Activated CD8-positive, alpha-beta memory T cell treated with anti-CD3 and anti-CD28 coated beads for 1 hour (primary cell): ENCODE measurements at places on chromosomes 3 and 15.

- no peak for DNase-seq
Observed at GRCh38 chr3:193569119-193569518, 14.4 kb upstream of the ATP13A4 start.

DNA sequence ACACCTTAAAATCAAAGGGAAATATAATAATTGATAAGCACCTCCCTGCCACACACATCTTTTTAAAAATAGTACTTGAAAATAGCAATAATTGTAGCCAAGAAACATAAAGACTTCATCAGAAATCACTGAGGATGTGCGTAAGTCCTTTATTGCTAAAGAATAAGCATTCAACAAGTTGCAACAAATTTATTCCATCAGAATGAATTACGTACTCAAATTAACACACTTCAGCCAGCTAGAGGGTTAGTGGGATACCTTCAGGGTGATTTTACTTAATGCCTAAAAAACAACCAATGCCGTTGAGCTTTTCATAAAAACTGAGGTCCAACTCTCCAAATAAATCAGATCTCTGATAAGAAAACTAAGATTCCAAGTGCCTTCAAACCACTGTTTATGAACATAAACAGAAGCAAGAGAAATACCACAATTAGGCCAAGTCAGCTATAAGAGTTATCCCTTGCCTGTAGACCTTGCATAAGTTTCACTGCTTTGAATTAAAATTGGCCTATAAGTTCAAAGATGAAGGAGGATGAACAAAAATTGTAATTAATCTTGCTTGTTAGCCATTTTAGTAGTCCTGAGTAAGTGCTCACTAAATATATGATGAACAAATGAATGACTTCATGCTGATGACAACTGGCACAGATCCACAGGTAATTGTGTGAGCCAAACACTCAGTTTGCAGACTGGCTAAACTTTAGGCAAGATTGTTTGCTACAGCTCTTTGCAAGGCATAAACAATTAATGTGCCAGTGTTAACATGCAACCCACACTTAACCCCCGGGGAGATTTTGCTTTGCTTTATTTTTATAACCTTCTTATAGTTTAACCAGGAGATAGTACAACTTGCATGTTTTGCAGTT lies 375.1 kb upstream of the THBS1 start:
- no peak for DNase-seq

GRCh38 chr15:67578020-67578600 lies 35.6 kb downstream of the MAP2K5 start:
- no peak for DNase-seq

GRCh38 chr3:24025805-24026204 lies 80.7 kb downstream of the NR1D2 start:
- no peak for DNase-seq

- DNase-seq: no peak
Observed at GRCh38 chr15:57384024-57384423, 7.7 kb downstream of the CGNL1 start.

- DNase-seq: no peak
Observed at GRCh38 chr3:54951405-54951804, 23.5 kb upstream of the LRTM1 start.

DNA sequence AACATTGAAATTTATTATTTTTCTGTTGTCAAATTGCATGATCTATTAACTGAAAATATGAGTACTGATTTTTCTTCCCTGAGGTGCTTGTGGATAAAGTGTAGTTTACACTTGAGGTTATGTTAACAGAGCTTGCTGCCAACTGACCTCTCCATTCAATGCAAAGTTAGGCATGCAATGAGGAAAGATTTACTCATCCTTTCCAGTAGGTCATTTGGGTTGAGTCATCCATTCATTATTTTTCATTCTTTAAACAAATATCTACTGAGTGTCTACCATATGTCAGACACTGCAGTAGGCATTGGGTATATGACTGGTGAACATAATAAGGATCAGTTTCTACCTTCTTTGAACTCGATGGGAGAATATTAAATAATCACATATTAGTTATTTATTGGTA lies 604.1 kb downstream of the EDEM1 start:
- no peak for DNase-seq

GRCh38 chr15:100670505-100671021 lies 68.2 kb downstream of the ASB7 start:
- no peak for DNase-seq

GRCh38 chr3:23159929-23160328 lies 43.2 kb upstream of the UBE2E2 start:
- DNase-seq: no peak

GRCh38 chr3:41649129-41649739 lies 312.7 kb downstream of the ULK4 start:
- DNase-seq: no peak

DNA sequence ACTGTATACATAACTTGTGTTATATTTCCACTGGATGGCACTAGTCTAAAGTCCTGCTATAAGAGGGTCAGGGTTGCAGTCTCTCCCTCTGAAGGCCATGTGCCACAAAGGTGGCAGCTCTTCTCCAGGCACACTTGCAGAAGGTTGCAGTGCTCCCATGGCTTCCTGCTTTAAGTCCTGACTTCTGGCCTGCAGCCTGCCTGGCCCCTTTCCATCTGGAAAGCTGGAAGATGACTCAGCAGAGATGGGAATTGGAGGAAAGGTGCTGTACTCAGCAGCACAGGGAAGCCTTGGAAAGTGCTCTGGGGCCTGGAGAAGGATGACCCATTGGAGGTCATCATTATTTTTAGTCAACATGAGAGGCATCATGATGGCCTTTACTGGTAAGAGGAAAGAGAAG lies 40.9 kb upstream of the MRPL3 start:
- no peak for DNase-seq

GRCh38 chr15:66508293-66508883 lies 3.3 kb downstream of the ZWILCH start:
- no peak for DNase-seq

- DNase-seq: no peak
Observed at GRCh38 chr3:45567730-45568172, 26.8 kb upstream of the LIMD1 start.

- DNase-seq: no peak
Observed at GRCh38 chr3:192128922-192129321, 598.4 kb downstream of the FGF12 start.

DNA sequence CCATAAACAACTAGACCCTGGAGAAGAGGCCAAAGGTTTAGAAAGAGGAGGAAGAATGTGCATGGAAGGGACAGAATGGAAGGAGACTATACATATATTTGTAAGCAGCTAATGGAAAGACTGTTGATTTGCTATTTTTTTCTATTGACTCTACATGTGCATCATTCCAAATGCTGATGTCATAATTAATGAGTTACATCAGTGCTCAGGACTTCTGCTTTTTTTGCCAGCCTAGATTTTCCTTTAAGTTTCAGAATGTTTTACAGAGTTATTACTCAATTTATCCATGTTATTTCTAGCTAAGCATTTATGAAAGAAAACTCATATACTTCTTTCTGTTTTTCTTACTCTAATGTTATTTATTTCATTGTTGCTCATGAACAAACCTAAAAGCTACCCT lies 62.6 kb upstream of the VGLL3 start:
- DNase-seq: no peak

GRCh38 chr15:61983081-61983480 lies 77.2 kb downstream of the VPS13C start:
- no peak for DNase-seq

GRCh38 chr3:127375151-127375930 lies 87.5 kb upstream of the PRR20G start:
- DNase-seq: no peak

- no peak for DNase-seq
Observed at GRCh38 chr15:86316216-86316615, 236.5 kb downstream of the AGBL1 start.

GRCh38 chr3:177852001-177852807 lies 654.9 kb upstream of the TBL1XR1 start:
- no peak for DNase-seq

DNA sequence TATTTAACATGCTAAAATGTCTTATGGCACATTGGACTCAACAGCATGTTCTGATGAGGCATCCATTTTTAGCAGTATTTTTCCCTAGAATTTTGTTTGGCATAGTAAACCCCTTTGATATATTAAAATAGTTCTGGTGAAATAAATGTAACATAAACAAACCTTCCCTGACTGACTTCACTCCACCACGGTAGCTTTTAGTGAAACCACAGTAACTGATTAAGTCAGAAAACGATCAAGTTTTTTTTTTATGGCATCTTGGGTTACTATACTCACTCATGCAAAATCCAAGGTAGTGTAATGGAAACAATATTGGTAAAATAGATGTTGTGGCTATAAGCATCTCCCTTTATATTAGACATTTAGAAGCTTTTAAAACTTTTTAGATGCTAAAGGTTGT lies 2.8 kb downstream of the SERP1 start:
- no peak for DNase-seq

DNA sequence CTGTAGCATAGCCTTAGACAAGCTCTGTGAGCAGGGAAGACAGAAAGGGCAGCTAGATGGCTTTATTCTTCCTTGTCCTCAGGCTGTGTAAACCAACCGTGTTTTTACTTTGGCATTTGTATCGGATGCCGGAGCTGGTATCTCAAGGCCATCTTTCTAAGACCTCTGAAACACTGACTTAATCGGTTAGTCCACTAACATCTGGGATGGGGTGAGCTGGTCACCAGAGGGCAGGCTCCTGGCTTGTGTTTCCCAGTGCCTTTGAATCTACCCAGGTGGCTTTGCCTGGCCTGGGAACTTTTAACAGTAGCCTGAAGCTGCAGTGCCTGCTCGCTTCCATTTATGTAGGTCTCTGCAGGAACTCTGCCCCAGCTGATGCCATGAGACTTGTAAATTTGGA lies 252.7 kb downstream of the NR1D2 start:
- DNase-seq: no peak

GRCh38 chr3:64133272-64133671 lies 92.0 kb downstream of the PRICKLE2 start:
- DNase-seq: no peak

DNA sequence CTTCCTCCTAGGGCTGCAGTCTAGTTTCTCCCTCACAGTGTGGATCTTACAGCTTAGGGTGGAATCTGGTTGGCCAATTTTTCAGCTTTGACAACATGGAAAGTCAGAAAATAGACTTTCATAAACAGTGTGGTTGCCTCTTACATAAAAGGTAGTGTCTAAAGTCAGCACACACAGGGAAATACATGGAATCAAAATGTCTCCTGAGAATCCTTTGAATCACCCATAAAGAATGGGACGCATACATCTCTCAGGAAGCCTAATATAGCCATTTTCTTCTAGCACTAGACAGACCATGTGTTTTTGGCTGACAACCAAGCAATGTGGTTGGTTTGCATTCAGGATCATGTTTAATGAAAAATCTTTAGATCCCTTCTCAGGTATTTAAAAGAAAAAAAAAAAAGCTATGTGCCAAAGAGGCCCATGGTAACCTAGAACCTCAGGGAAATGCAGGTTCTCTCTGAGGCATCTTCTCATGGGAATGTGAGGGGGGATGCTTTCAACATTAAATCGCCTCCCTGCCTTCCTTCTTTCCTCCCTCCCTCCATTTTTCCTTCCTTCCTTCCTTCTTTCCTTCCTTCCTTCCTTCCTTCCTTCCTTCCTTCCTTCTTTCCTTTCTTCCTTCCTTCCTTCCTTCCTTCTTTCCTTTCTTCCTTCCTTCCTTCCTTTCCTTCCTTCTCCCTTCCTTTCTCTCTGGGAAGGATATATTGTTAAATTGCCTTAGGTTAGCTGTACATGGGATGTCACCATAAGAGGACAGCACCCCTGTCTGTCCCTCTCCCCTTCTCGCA lies 34.3 kb upstream of the ZBTB38 start:
- no peak for DNase-seq

GRCh38 chr15:31012455-31012854 lies 21.0 kb upstream of the MTMR10 start:
- DNase-seq: no peak

DNA sequence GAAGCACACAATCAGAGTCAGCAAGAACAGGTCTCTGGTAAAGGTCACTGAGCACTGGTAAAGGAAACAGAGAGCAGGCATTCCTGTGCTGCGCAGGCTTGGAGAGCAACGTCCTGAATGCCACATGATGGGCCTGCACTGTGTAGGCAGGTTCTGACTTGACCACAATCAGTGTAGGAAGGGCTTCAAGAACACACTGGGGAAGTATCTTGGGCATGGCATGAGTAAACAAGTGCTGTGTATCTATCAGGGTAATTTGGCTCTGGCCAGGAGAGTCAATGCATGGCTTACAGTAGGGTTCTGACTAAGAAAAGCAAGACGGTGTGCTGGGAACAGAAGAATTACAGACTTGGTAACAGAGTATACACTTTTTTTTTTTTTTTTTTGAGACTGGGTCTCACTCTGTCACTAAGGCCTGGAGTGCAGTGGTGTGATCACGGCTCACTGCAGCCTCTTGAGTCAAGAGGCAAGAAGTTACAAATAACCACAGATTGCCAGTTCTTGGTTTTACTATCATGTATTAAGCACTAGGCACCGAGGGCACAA lies 30.6 kb downstream of the TBC1D2B start:
- DNase-seq: no peak

DNA sequence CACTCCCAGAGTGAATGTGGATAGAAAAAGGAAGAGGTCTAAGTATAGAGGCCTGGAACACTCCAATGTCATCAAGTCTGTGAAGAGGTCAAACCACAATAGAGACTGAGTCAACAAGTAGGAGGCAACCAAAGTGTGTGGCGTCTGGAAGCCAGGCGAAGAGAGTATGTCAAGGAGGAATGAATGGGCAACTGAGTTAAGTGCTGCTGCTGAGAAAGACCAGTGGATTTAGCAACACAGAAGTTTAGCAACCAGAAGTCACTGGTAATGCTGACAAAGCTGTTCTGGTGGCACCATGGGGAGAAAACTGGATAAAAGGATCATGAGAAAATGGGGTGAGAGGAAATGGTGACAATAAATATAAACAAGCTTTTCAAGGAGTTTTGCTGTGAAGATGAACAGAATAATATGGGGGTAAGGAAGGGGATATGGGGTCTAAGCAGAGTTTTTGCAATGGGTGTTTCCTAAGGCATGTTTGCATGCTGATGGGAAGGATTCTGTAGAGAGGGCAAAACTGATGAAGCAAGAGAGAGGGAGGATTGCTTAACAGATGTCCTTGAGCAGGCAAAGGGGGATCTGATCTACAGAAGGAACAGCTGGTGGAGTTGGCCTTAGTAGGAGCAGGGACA lies 38.4 kb downstream of the PCOLCE2 start:
- no peak for DNase-seq

DNA sequence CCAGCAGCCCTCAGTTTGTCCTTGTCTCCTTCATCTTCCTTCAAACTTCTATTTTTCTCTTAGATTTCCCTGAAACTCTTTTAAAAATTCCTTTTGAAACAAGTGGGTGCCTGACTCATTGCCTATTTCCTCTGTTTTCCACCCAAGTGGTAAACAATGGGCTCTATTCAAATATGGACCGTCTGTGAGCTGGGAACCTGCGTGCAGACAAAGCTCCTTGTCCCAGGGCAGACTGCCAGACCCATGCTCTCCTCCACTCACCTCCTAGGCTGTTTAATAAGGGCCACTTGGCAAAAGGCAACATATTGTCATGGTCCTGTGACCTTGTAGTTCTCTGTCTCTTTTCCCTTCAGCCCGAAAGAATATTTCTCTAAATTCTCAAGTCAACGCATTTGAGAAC lies 332.7 kb upstream of the THBS1 start:
- DNase-seq: no peak

DNA sequence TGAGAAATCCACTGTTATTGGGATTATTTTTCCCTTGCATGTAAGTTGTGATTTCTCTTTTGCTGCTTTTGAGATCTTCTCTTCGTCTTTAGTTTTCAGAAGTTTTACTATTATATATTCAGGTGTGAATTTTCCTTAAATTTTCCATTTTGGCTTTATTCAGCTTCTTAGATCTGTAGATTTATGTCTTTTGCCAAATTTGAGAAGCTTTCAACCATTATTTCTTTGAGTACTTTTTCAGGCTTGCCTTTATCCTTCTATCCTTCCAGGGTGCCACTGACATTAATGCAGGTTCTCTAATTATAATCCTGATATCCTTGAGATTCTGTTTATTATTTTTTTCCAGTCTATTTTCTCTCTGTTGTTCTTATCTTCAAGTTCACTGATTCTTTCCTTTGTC lies 38.1 kb upstream of the XIRP1 start:
- no peak for DNase-seq
